ENCODE measurements at places on chromosomes 6 and 20. TPM values are rescaled to one million over a fixed set of nuclear protein-coding genes. Genes with fewer than 3 reads are reported as not detected.

Gene OR2B3
- total RNA-seq, result not detected

Gene RAET1G
- 6.8 TPM for total RNA-seq

Gene ADAM33
- 0.05 TPM for total RNA-seq

Gene NKAIN2
- total RNA-seq, result not detected

Gene PPIL6
- total RNA-seq, result 3.6 TPM

Gene BPI
- not detected for total RNA-seq

Gene KHDC1L
- not detected for total RNA-seq

Gene BPIFA1
- not detected for total RNA-seq

Gene PRR18
- total RNA-seq, result 0.06 TPM

Gene CGAS
- total RNA-seq, result 4.0 TPM

Gene BEND6
- total RNA-seq, result 0.70 TPM

Gene MTFR2
- 12.0 TPM for total RNA-seq

Gene FAM83C
- 0.06 TPM for total RNA-seq

Gene CLPSL1
- not detected for total RNA-seq

Gene CTAGE9
- not detected for total RNA-seq

Gene STK38
- 15.7 TPM for total RNA-seq

Gene PTK6
- 3.1 TPM for total RNA-seq

Gene TBX18
- total RNA-seq, result 14.9 TPM

Gene TRIM31
- total RNA-seq, result 1.3 TPM

Gene CLDN20
- not detected for total RNA-seq

Gene TPBG
- 36.5 TPM for total RNA-seq

Gene DDX43
- not detected for total RNA-seq

Gene NFATC2
- total RNA-seq, result 9.3 TPM

Gene TBC1D22B
- 5.0 TPM for total RNA-seq

Gene GGT7
- 6.6 TPM for total RNA-seq

Gene ADGRF4
- total RNA-seq, result 15.7 TPM

Gene EPHA7
- 0.05 TPM for total RNA-seq

Gene CCN6
- not detected for total RNA-seq
